T-helper 2 cell (primary cell): ENCODE measurements at places on chromosomes 7 and 10.

GRCh38 chr10:14173706-14174594 is 156.8 kb downstream of the FRMD4A start:
- no peak for DNase-seq

- no peak for DNase-seq
Observed at GRCh38 chr7:17140406-17140805, 158.0 kb upstream of the AHR start.

- no peak for DNase-seq
Observed at GRCh38 chr7:17391366-17391765, 92.9 kb downstream of the AHR start.

GRCh38 chr7:130210181-130210935 is 2.7 kb downstream of the SSMEM1 start:
- DNase-seq: no peak

- DNase-seq: peak; percentile 62
Observed at GRCh38 chr10:73096041-73096448, 621 bp downstream of the P4HA1 start.

- DNase-seq: no peak
Observed at GRCh38 chr10:119370972-119371703, 163.8 kb downstream of the GRK5 start.

DNA sequence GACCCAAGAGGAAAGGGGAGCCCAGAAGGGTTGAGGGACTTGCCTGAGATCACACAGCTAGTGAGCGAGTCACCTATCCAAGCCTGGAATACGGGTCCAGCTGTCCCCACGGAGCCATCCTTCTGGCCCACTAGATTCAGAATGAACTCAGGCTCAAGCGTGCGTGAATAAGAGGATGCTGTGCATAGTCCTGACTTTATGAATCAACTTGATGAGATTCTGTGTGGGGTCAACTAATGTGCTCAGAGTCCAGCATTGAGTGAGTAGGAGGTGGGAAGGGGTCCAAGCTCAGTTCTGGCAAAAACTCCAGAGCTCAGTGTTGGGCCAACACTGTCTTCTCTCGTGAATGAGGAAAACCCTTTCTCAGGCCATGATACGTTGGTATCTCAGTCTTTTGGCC is 41.4 kb downstream of the CAMK1D start:
- DNase-seq: no peak
